ENCODE measurements at places on chromosomes 4 and X.

DNA sequence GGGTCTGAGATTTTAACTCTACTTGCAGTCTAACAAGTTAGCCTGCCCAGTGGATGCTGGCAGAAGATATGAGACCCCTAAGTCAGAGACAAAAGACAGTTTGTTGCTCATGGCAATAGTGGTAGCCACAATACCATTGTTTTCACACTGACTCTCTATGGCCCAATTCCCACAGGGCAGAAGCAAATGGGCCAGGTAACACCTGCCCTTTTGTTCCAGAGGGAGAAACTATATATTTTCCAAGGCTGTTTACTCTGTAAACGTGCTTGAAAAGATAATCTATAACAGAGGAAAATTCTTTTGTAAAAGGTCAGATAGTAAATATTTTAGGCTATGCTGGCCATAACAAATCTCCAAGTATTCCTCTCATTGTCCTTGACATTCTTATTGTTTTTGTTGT, 57.2 kb upstream of the NPNT start:
- no peak for DNase-seq

DNA sequence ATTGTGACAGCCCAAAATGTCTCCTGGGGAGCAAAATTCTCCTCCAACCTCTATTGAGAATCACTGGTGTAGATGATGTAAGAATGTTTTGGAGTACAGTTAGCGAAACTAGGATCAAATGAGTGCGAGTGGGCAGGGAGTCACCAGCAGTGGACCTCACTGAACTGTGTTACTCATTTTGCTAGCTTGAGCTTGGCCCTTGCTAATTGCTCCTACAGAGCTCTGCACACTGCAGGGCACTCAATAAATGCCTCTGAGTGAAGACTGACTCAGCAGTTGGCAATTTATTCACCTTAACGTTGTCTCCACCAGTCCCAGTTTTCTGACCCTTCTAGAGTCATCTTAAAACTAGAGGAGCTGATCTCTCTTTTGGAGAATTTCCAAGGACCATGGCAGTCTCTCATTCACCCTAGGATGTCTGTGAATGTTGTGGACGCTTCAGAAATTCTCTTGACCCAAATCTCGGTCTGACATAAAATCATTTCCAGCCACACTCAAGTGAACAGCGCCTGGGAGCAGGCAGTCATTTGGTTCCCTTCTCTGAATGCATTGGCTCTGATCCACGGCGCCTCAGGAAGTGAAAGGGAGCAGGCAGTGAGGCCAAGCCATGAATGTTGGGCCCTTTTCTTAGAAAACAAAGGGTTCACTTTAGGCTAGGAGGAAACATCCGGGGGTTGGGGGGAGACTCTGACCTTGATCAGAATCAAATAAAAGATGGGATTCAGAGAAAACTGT, 148.1 kb downstream of the NWD2 start:
- no peak for DNase-seq

DNA sequence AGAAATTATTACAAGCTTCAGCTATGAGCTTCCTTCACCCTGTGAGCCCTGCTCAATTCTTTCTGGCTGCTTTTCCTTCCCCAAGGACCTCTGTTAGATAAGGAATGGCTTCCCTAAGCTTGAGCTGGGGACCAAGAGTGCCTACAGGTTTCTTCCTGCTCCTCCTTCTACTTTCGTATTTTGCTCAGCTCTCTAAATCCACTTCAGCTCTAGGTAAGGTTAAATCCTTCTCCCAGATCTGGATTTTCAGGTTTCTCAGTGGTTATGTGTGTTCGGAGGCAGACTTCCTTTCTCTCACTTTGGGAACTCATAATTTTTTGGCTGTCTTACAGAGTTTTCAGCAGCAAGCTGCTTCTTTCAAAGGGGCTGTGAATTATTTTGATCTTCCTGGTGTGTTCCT, 21.9 kb upstream of the ZDHHC15 start:
- DNase-seq, result no peak

DNA sequence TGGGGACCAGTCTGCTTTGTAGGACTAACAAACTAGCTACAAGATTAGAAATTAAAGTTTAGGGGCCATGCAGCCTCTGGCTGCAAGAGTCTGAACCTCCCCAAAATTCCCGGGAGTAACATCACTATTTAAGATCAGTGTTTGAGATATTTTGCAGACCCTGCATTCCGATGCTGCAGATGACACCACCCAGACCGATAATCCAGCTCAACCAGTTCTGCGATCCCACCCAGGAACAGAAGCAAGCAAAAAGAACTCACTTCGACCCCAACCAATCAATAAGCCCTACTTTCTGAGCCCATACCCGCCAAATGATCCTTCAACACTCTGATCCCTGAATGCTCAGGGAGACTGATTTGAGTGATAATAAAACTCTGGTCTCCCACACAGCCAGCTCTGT, 877.8 kb downstream of the FAT4 start:
- DNase-seq, result no peak

- no peak for DNase-seq
Measured at GRCh38 chr4:4675641-4676040, 133.8 kb upstream of the STX18 start.

- DNase-seq, result no peak
Measured at GRCh38 chrX:68115371-68115770, 317.9 kb downstream of the OPHN1 start.

DNA sequence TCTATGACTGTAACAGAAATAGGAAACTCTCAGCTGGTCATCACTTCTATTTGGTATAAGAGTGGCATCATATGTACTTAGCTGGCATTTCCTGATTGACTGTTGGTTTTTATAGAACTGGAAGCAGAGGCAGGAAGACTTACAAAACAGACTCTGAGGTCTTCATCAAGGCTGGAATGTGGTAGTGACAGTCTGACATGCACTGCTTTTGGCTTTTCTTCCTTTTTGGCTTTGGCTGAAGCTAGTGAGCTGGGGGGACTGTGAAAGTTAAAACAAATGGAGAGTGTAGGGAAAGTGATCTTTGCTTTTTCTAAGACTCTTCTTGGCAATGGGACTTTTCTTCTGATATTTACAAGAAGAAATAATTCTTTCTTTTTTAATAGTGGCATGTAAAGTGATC, 121.1 kb upstream of the SLC4A4 start:
- no peak for DNase-seq

DNA sequence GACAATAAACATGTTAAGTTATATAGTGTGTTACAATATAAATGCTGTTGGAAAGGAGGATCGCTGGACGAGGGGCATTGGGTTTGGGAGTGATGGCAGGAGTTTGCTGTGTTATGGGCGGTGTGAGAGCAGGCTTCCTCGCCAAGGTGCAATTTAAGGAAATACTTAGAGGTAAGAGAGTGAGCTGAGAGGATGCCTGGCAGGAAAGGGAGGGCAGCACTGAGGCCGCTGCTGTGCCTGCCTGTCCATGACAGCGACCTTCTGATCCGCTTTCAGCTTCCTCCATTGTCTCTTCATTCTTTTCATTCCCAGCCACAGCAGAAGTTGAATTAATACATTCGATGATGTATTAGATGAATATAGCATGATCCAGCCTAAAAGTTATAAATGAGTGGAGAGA, 41.2 kb upstream of the TBC1D14 start:
- no peak for DNase-seq

- DNase-seq, result no peak
Measured at GRCh38 chrX:153866302-153867019, 19.5 kb downstream of the L1CAM start.

DNA sequence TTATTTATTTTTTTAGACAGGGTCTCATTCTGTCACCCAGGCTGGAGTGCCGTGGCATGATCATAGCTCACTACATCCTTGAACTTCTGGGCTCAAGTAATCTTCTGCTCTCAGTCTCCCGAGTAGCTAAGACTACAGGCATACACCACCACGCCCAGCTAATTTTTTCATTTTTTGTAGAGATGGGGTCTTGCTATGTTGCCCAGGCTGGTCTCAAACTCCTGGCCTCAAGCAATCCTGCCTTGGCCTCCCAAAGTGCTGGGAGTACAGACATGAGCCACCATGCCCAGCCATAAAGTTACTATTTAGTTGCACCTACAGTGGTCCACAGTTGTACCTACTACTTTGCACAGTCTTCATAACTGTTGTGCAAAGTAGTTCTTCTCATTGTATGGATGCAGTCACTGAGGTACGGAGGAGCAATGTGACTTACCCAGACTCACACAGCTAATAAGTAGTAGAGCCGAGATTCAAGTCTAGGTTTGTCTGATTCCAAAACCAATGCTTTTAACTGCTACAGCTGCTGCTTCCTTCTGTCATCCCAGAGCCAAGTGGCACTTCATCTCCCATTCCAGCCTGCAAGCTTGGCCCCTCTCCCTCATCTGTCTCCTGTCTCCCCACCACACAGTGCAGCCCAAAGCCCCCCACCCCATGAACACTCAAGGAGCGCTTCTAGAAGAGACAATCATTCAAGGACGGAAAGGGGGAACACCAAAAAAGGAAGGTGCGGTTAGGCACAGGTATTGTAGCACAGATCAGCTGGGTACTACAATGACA, 24.0 kb upstream of the IQSEC2 start:
- DNase-seq, result no peak

GRCh38 chr4:156889616-156890594, 81.7 kb downstream of the PDGFC start:
- no peak for DNase-seq

GRCh38 chr4:107818301-107818910, 6.3 kb upstream of the SGMS2 start:
- no peak for DNase-seq

GRCh38 chr4:55398461-55398860, 2.7 kb downstream of the TMEM165 start:
- no peak for DNase-seq

DNA sequence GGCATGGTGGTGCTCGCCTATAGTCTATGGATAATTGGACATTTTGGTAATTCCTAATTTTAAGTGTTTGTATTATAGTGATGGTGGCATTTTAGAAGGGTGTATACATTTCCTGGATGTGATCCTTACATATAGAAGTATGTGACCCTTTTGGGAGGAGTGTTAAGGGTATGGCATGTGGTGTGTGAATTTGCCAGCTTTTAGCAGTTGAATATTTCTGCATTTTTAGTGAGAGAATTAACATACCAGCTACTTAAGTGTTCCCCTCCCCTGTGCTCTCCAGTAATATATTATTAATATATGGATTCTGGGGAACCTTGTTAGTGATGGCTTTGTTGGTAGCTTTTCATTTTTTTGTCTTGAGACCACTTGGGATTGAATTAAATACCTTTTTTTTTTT, 55.3 kb downstream of the STAG2 start:
- no peak for DNase-seq

- DNase-seq, result no peak
Measured at GRCh38 chr4:40745285-40745984, 4.3 kb upstream of the NSUN7 start.

- no peak for DNase-seq
Measured at GRCh38 chrX:23826216-23826615, 43.2 kb downstream of the SAT1 start.

GRCh38 chr4:76562161-76562560, 127.1 kb downstream of the SHROOM3 start:
- no peak for DNase-seq

DNA sequence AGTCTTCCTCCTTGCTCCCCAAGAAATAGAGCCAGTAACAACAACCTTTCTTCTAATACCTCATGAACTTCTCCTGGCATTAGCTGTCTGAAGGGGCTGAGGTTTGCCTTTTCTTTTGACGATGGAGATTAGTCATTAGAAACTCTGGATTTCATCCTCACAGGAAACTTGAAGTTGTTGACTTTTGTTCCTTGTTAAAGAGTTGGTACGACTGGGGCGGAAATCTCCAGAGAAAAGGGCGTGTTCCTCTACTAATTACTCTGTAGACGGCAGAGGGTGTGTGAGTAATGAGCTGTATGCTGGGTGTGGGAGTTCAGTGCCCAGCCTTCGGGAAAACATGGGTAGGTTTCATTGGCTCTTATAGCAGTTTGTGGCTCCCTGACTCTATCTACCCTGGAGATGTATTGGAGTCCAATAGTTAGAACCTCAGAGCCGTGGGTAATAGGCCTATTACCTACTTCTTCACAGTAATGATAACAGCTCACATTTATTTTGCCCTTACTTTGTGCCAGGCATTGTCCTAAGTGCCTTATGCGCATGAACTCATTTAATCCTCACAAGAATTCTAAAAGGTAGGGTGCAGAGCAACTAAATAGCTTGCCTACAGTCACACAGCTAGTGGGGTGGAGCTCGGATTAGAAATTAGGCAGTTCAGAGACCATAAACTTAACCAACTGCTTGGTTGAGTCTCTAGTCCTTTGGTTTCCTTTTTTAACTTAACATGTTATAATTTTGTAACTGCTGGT, 23.4 kb downstream of the TMEM164 start:
- no peak for DNase-seq

DNA sequence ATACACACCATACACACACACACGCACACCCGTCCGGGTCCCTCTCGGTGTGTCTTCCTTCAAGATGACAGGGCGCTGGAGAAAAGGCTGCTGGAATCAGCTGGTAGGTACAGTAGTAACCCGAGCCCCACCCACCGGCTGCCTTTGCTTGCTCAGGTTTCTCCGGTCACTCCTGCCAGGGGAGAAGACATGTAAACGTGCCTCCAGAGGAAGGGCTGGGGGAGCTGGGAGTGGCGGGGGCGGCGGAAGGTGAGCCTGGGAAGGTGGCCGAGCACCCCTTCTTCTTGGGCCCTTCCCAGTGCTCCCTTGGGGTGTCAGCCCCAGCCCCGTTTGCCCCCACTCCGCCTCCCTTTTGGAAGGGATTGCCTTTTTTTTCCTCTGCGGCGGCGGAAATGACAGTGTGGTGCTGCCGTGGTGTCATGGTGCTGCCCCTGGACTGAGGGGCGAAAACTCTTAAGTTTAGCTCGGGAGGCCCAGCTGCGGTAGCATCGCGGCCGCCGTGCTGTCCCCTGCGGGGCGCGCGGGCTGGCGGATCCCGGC, at the start of gene MID2:
Gene MID2, plus strand, starts transcription at position 169 of the 540 bp plus-strand sequence. CDS start 561 bp downstream, outside the sequence.
- DNase-seq, result no peak

- no peak for DNase-seq
Measured at GRCh38 chr4:151667048-151667447, 93.8 kb downstream of the GATB start.

GRCh38 chr4:185903205-185903604, 91.2 kb upstream of the SORBS2 start:
- no peak for DNase-seq

DNA sequence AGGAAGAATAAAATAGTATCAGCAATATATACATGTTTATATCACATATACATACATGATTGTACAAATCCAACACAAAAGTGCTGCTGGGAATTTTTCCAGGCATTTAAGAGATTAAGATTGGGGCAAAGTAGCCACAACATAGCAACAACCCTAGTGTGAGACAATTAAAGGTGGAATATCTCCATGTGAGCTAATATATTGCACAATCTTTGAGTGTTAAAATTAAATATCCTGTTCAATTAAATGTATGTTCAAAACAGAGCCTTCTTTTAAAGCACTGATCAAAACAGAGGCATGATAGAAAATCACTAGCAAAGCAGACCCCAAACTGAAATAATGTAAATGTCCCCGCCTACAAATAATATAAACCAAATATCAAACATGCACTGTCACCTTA, 97.6 kb downstream of the GABRB1 start:
- no peak for DNase-seq

DNA sequence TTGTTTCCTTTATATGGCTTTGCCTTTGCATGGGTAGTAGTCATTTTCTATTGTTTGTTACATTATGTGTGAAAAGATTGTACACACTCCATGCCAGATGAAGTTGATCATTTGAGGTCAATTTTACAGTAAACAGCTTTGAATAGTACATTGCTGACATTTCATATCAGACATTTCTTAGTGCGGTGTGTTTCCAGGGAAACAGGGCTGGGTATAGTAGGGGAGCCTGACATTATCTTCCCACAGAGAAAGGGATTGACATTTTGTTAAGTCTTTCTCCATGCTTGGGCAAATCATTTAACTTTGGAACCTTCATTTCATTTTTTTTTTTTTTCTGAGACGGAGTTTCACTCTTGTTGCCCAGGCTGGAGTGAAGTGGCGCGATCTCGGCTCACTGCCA, 5.0 kb downstream of the FUNDC2 start:
- DNase-seq, result no peak

- DNase-seq, result no peak
Measured at GRCh38 chr4:118783887-118784286, 52.0 kb downstream of the SEC24D start.

Measured in SHP77 (cell line).